ENCODE measurements at places on chromosomes 16 and 17.

DNA sequence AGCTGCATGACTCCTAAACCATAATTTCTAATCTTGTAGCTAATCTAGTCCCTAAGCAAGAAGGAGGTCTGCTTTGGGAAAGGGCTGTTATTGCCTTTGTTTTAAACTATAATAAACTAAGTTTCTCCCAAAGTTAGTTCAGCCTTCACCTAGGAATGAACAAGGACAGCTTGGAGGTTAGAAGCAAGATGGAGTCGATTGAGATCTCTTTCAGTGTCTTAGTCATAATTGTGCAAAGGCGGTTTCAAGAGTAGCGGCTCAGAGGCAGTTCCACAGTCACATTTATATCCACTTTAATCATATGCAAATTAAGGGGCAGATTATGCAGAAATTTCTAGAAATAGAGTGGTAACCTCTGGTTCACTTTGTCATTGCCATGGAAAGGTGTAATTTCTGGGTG, 17.4 kb downstream of the DRC7 start:
- no peak for DNase-seq

DNA sequence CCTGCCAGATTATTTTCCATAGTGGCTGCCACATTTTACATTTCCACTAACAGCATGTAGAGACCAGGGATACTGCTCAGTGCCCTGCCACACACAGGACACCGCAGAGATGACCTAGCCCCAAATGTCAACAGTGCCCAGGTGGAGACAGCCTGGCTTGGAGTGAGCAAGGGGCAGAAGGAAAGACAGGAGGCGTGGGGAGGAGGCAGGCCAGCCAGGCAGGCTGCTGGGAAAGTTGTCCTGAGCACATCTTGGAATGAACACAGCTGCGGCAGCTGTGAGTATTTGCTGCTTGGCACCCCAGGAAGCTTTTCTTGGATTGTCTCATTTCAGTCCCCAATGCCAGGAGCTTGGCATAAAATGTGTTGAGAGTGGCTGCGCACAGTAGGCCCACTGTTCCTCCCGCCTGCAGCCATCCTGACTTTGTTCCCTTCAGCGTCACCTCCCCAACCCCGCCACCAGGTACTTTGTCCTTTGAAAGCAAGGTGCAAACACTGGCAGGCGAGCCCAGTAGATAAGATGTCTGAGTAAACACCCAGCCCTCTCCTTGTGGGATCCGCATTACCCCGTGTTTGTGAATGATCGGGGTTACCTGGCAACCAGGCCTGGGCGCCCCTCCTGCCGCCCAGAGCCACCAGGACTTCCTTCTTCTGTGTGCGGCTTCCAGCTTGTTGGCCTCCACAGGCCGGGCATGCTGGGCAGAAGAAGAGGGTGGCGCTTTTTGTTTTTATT, 114.0 kb downstream of the CMIP start:
- peak; percentile 9 for DNase-seq

DNA sequence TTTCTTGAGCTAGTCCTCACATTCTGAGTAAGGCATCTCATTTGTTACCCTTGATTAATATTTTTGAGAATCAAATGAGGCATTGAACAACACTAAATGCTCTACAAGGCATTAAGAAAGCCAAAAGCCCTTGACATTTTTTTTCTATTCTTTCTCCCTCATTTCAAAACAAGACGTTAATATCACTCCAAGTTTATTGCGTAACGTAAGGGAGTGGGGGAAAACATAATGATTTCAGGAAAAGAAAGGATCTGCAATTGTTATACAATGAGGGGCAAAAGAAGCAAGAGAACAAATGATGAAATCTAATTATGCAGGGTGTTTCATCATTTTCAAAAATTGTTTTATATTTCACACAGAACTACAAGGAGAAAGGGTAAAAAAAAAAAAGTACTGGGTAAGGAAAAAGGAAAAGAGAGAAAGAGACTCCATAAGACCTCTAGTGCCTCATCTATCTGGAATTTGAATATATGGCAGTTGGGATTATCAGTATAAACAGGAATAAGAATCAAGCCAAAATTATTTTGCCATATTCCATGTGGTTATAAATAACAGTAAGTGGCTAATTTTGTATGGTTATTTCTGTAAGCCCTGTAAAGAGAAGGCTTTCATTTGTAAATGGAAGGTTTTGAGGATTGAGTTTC, 163.0 kb downstream of the ABCA8 start:
- DNase-seq, result no peak

- DNase-seq, result no peak
Observed at GRCh38 chr17:33712120-33712519, 419.0 kb upstream of the ASIC2 start.

DNA sequence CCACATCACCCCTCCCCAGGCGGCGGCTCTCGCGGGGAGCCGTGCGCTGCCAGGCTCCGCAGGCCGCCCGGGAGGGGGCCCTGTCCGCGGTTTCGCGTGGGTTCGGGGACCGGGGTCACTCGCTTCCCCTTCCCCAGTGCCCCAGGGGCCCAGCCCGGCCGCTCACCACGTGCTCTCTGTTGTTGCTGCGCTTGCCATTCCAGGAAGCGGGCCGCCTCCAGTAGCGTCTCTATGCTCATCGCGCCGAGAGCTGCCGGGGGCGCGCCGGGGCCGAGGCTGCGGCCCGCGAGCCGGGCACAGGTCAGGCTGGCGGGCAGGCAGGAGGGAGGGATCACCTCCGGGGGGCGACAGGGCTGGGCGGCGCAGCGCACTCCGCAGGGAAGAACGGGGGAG, 390 bp downstream of the MNT start:
- DNase-seq, result peak; percentile 46

GRCh38 chr17:34988644-34989043, 8.3 kb downstream of the LIG3 start:
- DNase-seq, result no peak

GRCh38 chr16:51939378-51939871, 607.5 kb downstream of the TOX3 start:
- DNase-seq, result no peak

DNA sequence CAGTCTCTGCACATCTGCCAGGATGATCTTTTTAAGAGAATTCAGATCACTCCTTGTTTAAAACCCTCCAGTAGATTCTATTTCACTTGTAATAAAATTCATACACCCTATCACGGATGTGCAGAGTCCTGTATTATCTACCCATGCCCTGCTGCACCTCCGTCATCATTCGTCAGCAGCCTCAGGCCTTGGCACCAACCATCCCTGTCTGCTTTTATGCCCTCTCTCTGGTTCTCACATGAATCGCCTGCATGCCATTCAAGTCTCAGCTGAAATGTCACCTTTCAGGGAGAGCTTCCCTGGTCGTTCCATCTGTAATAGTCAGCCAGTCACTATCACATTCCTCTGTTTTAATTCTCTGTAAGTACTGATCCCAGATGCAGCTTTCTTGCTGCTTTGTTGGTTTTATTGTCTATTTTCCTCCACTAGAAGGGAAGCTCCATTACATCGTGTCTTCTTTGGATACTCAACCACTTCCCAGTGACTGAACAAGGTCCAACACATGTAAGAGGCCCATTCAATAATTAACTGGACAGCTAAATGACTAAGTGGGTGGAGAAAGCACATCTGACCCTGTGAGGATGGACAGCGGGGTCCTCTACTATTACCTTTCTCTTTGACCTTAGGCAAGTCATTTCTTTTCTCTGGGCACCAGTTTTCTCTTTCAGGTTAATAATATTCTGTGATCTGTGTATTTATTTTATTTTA, 81.2 kb upstream of the GOT2 start:
- no peak for DNase-seq

DNA sequence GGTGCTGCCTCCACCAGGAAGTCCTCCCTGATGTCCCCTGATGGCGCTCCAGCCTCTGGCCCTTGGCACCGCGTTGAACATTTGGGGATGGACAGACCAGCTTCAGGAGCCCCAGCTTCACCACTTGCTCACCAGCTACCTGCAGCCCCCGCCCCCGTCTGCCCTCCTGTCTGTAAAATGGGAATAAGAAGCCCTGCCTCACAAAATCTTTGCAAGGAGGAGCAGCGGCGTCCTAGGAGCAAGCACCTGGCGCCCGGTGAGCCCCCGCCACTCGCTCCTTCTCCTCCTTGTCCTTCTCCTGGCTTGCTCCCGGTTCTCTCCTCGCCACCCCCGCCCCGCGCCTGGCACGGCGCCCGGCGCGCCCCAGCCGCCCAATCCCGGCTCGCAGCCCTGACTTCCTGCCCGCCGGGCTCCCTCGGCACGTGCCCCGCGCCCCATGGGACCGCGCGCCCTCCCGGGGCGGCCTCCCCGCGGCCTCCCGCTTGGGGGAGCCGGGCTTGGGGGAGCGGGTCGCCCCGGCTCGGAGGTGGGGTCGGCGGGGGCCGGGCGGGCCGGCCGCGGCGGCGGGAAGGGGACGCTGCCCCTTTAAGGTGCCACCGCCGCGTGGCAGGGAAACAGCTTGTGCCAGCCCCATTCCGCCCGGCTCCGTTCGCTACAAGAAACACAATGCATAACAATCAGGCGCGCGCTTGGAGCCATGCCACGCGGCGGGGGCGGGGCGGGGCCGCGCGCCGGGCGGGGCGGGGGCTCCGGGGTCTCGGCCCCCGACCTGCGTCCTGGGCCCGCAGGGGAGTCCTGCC, 9.1 kb upstream of the PPP1R1B start:
- peak; percentile 57 for DNase-seq

GRCh38 chr16:67283039-67283825, 3.9 kb downstream of the PLEKHG4 start:
- no peak for DNase-seq
